HTR-8/SVneo (cell line): ENCODE measurements at places on chromosomes 16 and 17.

- DNase-seq: no peak
These were observed 429 bp downstream of the KIF1C start for GRCh38 chr17:4998027-4998731.

GRCh38 chr17:6487251-6488007, 43.2 kb downstream of the PIMREG start:
- DNase-seq: no peak

- peak; percentile 87 for DNase-seq
These were observed at the start of gene ZDHHC7 for GRCh38 chr16:85010931-85011845. Gene ZDHHC7, minus strand, starts transcription at chr16:85011535. Its CDS starts 20,917 bp downstream, at chr16:84990618.

DNA sequence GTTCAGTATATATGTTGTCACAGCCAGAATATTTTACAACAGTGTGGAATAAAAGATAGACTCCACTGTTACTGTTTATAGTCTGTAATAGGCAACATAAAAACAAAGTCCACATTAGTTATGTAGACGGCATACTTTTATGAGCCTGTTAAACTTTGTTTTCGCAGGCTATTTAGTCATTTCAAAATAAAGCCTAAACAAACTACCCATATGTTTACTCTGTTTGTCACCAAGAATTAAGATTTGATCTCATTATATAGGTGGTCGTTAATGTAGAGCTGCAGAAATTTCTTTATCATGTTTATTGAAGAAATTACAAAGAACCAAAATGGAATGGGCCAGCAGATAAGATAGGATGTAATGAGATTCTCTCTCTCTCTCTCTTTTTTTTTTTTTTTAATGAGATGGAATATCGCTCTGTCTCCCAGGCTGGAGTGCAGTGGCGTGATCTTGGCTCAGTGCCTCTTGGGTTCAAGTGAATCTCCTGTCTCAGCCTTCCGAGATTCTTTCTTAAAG, 943.8 kb upstream of the SOX9 start:
- DNase-seq: no peak

DNA sequence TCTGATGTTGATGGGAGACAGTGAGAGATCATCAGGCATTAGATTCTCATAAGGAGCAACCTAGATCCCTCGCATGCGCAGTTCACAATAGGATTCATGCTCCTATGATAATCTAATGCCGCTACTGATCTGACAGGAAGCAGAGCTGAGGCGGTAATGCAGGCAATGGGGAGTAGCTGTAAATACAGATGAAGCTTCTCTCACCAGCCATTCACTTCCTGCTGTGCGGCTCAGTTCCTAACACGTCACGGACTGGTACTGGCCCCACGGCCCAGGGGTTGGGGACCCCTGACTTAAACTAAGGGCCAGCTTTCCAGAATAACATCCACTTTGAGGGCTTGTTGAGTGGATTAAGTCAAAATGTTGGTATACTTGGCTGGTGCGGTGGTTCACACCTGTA, 2.6 kb upstream of the TMEM219 start:
- no peak for DNase-seq

GRCh38 chr17:14434506-14434905, 133.6 kb downstream of the HS3ST3B1 start:
- no peak for DNase-seq

- DNase-seq: no peak
These were observed 8.3 kb downstream of the TEX2 start for GRCh38 chr17:64254755-64255154.

DNA sequence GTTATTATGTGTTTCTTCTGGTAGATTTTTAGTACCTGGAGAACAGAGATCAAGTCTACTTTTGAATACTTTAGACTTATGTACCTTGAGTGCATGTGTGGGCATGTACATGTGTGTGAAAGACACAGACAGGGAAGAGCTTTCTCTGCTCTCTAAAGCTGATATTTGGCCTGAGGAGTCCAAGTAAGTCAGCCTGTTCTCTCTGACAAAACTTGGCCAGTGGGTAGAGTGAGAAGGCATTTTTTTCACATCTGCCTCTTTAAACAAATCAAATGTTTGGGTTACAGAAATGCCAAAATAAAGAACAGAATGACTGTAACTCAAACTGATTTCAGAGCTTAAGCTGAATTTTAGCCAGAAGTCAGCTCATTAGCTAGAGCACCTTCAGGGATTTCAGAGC, 309.7 kb upstream of the DYNLRB2 start:
- DNase-seq: no peak

DNA sequence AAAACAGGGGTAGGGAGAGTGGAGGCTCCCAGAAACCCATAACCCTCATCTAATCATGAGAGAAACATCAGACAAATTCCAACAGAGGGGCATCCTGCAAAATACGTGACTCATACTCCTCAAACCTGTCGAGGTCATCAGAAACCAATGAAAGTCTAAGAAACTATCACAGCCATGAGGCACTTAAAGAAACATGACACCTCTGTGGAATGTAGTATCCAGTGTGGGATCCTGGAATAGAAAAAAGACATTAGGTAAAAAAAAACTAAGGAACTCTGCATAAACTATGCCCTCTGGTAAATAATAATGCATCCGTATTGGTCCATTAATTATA, 16.4 kb downstream of the CDH5 start:
- DNase-seq: peak; percentile 93

- DNase-seq: no peak
These were observed 6.7 kb upstream of the GSG1L start for GRCh38 chr16:28069971-28070794.
